CD4-positive, alpha-beta T cell treated with Interleukin-15 for 1 hour (primary cell): ENCODE measurements at places on chromosomes 4 and X.
A peak's percentile ranks its signal among the peaks of the same experiment; 100 is the strongest.

DNA sequence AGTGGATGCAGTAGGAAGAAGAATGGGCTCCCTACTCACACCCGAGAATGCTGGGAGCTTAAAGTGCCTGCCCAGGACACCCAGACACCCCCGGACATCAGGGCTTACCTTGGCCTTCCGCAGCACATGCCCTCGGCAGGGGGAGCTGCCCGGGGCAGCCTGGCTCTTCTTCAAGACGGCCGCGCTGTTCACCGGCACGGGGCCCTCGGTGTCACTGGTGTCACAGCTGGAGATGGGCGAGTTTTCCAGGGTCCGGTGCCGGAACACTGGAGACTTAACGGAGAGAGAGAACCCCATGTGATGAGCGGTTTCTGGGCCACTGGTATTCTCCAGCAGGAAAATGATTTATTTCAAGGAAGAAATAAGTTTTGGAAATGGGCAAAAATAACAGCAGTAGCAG, 170.9 kb downstream of the AFAP1 start:
- no peak for DNase-seq

DNA sequence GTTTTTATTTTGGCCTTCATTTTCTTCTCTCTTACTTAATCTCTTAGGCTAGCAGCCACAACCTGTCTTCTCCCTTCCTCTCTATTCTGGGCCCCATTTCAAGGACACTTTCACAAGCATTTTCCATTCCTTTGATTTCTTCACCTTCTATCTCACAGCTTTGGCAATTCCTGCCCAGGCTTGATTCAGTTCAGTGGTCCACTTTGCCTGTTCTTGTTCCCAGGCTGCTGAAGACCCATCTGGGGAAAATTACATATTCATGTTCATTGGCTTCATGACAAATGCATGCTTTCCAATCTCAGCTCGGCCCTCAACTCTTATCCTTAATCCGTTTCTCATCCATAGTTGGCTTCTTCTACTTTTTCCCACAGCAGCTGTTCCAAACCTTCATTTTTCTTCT, 38.7 kb upstream of the LPAR4 start:
- DNase-seq = no peak

DNA sequence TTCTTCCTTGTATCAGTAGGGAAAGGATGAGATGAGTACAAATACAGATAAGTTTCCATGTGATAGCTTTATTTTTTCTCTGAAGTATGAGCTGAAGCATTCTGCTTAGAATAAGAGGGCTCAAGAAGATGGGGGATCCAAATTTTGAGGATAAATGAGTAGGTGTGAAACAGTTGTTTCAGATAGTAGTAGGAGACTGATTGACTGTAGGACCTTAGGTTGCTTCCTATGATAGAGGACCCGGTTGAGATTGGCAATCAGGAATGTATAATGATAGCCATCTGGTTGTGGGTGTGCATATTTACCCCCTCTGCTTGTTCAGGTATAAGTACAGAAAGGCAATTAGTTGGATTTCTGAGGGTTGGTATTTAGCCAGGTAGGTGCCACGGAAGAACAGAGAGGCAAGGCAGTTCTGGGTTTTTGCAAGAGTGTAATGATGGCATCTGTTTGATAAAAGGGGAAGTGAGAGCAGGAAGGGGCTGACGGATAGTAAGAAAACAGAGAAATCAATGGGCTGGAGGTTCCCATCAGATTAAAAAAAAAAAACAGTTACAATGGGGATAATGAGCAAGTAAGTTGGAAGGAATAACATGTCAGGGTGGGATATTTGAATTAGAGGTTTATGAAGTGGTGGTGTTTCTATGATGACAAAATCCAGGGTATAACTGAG, 13.7 kb downstream of the OCRL start:
- no peak for DNase-seq

DNA sequence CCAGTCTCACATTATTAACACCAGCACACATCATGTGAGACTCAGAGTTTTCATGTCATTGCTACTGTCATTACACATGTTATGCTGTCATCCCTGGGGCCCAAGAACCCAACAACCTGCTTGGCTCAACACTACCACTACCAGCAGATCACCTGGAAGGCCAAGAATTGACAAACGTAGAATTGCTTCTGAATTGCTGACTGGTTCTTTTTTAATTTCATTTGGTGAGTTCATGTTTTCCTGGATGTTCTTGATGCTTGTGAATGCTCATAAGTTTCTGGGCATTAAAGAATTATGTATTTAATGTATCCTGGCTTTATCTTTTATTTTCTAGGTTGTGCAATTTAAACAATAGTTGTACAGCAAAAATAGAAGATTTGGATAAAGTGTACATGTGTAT, 40.2 kb downstream of the ACTRT1 start:
- DNase-seq = no peak

DNA sequence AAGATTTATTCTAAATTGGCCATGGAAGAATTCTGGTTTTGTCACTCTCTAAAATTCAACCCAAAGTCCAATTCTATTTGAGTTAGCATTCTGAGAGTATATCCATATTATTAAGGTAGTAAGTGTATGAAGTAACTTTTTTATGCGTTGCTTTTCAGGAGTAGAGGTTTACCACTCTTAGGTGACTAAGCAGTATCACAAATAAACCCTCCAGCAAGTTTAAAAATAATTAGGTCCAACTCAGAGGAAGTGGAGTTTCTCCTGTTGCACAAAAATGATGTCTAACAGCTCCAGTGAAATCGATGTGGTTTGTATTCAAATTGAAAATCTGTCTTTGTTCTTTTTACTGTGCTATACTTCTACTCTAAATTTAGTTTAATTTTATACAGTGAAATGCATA, 6.6 kb downstream of the SCML1 start:
- DNase-seq = no peak

DNA sequence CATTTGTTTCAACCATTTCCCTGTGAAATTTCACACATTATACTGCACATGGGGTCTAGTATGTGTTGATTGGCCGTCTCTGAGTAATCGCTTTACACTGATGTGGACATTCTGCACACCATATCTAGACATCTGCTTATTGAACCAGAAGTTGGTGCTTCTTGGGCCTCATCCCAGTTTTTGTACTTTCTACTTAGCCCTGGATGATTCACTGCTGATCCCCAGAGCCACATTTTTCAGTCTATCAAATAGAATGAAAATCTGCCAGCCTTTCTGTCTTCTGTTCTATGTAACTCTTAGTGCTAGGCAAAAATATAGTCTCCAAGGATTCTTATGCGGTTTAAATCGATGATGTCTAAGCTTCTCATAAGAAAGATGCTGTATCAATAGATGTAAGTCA, 40.5 kb upstream of the RELL1 start:
- no peak for DNase-seq

GRCh38 chr4:144179152-144179739, 38.7 kb upstream of the GYPA start:
- no peak for DNase-seq

- peak; percentile 61 for DNase-seq
Observed at GRCh38 chrX:41733939-41734338, 10.0 kb downstream of the GPR82 start.

- DNase-seq = no peak
Observed at GRCh38 chr4:119135721-119136121, at the start of gene MYOZ2. TSS of gene MYOZ2 (plus strand) at chr4:119135832. CDS start at chr4:119136526, 694 bp downstream.

- DNase-seq = no peak
Observed at GRCh38 chrX:123590842-123591486, 141.9 kb downstream of the THOC2 start.

- DNase-seq = no peak
Observed at GRCh38 chrX:136168929-136169735, 21.8 kb downstream of the FHL1 start.

DNA sequence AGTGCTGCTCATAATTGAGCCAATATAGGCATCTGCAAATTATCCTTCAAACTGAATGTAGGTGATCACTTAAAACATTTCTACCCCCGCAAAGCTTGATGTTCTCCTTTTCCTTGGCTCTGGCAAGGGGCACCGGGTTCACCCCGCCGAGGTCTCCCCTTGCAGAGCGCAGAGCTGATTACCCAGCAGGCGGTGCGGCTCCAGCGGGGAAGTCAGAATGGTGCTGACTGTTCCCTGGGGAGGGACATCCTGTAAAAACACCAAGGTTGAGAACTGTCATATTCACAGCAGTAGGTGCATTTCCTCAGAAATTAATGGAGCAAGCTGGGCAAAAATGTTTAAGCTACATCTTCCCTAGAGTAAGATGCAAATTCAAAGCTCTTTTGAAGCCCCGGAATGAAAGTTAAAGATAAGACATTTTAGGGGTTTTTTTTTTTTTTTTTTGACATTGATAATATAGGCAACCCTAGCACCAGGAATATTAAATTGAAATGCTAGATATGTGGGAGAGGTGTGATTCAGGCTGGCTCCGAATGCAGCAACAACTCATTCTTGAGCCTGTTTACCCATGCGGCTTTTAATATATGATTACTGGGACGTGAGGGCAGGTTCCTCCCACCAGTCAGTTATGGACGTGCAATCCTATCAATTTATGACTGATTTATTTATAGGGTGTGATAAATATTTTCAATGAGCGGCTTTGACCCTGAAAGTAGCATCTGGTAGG, 767.3 kb upstream of the TENM3 start:
- DNase-seq = no peak

DNA sequence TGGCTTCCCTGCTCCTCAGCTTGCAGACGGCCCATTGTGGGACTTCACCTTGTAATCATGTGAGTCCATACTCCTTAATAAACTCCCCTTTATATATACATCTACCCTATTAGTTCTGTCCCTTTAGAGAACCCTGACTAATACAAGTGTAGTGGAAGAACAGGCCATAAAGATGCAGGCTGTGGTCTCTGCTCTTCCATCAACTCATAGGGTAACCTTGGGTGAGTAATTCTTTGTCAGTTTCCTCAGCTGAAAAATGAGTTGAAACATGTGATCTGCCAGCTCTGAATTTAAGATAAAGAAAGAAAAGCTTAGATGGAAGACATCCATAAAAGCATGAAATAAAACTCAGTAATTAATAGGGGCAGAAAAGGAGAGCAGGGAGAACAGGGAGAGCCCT, 103.6 kb downstream of the ENOX2 start:
- no peak for DNase-seq

DNA sequence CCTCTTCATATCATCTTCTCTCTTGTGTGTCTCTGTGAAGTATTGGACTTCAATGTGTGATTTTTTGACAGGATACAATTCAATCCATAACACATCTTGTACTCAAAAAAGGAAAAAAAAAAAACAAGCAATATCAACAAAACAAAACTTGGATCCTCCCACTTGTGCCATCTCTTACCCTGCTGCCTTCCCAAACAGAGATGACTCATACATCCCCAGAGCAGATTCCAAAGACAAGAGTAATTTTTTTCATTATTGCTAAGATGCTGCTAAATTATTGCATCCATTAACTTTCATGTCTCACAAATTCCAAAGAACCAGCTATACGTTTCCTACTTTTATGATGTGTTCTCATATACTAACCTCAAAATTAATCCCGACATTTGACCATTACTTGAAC, 479.2 kb downstream of the GBA3 start:
- DNase-seq = no peak

- no peak for DNase-seq
Observed at GRCh38 chr4:56646341-56646740, 34.8 kb downstream of the HOPX start.

- no peak for DNase-seq
Observed at GRCh38 chr4:40990899-40991265, 223.5 kb downstream of the APBB2 start.
